Kidney tubule cell (primary cell): ENCODE measurements at places on chromosomes 1 and 21.

GRCh38 chr1:151915061-151915686, 5.9 kb upstream of the THEM4 start:
- no peak for DNase-seq

- peak; percentile 97 for DNase-seq
Observed at GRCh38 chr1:172909606-172910326, 141.0 kb downstream of the TNFSF18 start.

DNA sequence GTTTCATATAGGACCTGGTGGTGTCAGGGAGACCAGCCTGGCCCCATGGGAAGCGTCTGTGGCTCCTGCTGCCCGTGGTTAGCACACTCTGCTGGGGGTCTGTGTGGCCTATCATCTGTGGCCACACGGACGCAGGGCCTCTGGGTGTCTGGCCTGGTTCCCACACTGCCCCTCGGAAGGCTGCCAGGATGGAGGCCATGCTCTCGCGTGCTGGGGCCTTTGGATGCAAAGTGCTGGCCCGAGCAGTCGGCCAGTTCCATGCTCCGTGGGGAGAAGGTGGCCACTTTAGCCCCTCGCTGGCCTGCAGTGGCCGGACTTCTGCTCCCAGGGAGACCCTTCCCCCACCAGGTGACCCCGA, 20.8 kb upstream of the LRRC3 start:
- DNase-seq = no peak

GRCh38 chr1:223125766-223126165, 17.3 kb downstream of the TLR5 start:
- DNase-seq = no peak

DNA sequence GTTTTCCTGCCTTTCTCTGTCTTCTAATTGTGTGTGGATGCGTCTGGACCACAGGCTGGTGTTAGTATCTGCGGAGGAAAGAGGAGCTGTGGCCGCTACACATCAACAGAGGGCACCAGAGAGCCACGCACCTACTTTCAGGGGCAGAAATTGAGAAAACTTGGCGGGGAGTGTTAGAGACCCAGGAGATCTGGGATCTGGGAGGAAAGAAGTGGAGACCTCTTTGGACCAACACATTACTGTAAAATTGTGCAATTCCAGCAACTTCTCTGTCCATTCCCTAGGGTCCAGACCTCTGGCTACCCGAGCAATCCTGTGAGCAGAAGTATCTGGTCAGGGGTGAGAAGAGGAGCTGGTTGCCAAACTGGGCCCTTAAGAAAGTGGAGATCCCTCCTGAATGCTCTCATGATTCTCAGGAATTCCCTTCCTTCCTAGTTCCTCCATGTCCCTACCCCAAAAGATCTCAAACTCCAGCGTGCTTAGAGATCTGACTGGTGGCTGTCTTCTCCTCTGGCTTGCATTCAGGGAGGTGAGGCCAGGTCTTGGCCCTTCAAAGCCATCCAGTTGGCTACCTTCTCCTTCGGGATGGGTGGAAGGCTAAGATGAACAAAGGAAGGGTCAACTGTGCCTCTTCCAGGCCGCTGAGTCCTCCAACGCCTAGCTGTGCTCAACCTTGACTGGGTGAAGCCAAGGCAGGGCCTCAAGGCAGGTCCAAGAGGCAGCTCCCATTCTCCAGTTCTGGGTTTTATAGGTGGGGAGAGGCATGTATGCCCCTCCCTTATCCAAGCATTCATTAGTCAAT, 1.2 kb upstream of the KIRREL1 start:
- peak; percentile 76 for DNase-seq

DNA sequence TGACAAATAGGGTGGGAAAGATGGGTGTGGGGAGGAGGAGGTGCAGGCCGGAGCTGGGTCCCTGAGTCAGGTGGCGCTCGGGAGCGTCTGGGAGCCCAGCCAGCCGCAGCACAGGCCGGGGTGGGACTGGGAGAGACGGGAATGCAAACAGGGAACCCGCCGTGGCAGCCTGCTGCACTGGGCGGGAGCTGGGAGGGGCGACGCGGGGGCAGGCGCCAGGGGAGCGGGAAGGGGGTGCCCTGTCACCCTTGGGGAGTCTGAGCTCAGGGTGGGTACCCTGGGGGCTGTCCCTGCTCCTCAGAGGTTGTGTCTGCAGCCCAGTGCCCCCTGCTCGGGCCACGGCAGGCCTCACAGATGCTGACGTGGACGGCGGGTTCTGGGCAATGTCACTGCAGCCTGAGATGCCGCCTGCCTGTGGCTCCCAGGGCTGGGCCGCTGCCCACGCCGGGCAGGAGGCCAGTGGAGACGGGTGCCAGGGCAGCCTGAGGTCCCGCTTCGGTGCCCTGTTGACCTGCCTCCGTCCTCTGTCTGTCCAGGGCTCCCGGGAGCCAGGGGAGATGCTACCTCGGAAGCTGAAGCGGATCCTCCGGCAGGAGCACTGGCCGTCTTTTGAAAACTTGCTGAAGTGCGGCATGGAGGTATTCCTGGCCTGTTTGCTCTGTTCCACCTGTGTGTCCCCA, 16.6 kb upstream of the LRRC3 start:
- DNase-seq = no peak

DNA sequence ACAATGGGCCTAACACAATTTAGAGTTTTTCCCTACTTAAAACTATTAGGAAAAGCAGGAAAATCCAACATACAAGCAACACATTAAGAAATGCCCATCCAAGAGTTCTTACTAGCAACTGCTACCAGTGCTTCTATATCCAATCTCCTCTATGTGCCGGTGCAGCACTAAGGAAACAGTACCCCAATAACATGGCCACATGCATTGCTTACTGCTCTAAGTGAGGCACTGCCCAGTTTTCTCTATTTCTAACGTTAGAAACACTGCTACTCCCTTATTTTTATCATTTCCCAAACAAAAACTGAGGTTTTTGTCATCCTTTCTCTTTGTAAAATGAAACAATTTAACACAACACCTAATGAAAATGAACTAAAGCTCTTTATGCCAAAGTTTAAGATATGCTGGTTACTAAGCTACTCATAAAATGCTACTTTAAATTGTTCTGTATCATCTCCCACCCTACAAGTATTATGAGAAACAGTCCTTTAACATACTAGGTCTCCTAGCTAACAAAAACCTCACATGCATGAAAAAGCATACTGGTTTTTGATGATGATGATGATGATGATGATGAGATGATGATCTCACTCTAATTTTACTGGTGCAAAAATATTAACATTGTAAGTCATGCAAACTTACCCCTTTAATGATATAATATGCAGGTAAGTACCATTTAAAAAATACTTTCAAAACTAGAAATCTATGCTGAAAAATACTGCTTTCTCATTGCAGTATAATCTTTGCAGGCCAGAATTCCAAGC, 90.7 kb upstream of the TTC39A start:
- no peak for DNase-seq

DNA sequence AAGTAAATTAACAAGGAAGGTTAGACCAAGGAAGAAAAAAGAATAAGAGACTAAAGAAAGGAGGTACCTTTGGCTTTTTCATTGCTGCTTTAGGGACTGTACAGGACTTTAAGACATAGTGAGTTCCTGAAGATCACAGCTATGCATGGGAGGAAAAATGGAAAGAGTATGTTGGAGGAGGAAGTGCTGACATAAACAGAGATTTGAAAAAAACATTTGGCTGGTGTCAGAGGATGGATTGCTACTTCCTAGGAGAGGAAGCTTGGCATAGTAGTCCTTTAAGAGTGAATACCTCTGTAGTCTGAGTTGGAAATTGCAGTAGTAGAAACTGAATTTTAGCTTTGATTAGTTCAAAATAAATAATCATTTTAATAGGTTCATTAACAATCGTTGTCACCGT, 398.4 kb downstream of the RYR2 start:
- DNase-seq = no peak

DNA sequence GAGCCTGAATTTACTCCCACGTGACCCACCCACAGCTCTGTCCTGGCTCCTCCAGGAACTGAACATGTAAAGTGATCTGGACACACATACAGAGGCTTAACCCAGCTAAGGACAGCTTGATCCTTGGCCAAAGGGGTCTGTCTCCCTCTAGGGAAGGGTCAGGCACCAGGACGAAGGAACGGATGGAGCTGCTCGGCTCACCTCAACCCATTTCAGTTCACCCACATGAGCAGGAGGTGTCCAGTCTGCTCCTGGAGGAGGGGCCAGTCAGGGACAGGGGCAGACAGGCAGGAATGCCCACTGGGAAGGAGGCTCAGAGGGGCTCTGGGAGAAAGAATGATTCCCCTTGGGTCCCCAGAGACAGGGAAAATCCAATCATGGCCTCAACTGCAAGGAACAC, 567.2 kb downstream of the PTPRU start:
- DNase-seq = no peak

GRCh38 chr1:242586360-242586680, 61.8 kb upstream of the PLD5 start:
- no peak for DNase-seq

- no peak for DNase-seq
Observed at GRCh38 chr1:233032916-233033315, 82.5 kb downstream of the NTPCR start.

DNA sequence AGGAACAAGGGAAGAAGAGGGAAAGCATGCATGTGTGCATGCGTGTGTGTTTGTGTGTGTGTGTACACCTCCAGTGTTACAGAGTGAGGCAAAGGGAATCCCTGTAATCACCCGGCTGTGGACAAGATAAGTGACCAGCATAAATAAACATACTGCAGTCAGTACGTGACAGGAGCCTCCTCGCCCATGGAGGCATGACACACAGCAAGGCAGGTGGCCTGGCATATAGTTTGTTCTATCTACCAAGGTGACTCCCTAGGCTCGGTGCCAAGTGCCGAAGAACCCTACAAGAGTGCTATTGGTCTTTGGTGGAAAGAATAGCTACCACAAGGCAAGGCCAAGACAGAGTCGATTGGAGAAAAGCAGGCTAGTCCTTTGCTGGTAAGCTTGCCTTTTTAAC, 31.7 kb upstream of the HEATR1 start:
- no peak for DNase-seq

GRCh38 chr1:101257500-101258325, 20.9 kb downstream of the S1PR1 start:
- peak; percentile 59 for DNase-seq

DNA sequence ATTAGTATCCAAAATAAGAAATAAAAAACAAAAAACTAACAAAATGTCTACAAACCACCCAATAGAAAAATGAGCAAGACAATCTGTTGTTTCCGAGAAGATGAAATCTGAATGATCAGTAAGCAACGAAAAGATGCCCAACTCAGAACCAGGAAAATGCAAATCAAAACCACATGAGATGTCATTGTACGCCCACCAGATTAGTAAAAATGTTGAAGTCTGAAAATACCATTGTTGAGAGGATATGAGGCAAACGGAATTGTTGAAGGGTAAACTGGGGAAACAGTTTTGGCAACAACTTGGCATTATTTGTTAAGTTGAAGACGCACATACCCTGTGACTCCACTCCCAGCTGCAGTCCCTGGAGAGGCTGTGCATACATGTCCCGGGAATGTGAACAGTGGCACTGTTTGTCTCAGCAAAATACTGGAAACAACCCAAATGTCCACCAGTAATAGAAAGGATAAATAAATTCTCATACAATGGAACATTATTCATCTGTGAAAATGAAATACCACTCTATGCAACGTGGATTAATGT, 10.6 kb downstream of the ZBTB17 start:
- DNase-seq = no peak

DNA sequence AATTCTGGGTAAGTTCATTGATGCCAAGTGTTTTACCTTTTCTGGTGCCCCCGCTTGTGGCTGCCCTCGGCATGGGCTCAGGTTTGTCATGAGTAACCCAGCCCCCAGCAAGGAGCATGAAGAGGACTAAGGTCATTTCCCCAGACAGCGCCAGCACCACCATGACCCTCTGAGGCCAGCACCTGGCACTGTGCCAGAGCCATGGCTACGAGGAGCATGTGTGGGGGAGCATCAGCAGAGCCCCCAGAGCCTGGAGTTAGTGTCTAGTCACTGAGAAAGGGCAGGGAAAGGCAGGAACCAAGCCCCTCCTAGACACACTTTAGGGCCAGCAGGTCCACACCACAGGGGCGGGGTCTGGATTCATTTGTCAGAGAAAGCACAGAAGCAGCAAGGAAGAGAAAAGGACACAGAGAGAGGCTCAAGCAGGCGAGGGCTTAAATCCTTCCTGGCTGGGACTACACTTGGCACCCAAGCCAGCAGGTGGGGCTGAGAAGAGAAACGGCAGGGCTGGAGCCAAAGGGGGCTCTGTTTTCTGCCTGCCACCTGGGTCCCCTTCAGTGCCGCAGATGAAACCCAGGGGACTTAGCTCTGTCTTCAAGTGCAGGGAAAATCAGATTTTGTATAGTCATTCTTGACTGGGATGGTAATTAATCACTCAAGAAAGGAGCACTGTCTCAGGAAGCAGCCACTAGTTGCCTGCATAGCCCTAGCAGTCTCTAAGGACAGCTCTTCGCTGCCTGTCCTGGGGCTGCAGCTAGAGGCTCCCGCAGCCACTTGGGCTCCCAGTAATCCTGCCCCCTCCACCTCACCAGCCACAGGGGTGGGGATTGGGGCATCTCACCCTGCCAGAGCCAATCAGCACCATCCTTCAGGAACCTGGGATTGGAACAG, 79.6 kb upstream of the ZC3H12A start:
- no peak for DNase-seq

DNA sequence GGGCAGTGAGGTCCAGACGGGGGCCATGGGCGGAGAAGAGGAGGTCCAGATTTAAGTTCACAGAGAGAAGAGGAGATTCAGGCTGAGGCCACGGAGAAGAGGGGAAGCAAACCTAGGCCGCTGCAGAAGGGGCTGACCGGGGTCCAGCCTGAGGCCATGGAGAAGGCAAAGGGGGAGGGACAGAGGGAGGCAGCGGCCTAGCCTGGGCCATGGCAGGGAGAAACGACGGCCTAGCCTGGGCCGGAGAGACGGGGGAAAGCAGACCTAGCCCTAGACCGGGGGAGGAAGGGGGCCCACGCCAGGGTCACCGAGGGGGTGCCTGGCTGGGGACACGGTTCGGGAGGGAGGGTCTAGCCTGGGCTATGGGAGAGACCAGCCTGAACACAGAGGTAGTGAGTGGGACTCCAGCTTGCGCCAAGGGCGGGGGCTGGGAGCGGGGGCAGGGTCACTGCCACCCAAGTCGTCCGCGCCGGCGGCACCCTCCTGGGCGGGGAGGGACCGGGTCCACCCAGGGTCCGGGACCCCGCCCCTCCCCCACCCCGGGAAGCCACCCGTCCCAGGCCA, 459 bp downstream of the CAPZB start:
- DNase-seq = peak; percentile 30
